Natural killer cell (primary cell): ENCODE measurements at places on chromosomes 5 and 9.

DNA sequence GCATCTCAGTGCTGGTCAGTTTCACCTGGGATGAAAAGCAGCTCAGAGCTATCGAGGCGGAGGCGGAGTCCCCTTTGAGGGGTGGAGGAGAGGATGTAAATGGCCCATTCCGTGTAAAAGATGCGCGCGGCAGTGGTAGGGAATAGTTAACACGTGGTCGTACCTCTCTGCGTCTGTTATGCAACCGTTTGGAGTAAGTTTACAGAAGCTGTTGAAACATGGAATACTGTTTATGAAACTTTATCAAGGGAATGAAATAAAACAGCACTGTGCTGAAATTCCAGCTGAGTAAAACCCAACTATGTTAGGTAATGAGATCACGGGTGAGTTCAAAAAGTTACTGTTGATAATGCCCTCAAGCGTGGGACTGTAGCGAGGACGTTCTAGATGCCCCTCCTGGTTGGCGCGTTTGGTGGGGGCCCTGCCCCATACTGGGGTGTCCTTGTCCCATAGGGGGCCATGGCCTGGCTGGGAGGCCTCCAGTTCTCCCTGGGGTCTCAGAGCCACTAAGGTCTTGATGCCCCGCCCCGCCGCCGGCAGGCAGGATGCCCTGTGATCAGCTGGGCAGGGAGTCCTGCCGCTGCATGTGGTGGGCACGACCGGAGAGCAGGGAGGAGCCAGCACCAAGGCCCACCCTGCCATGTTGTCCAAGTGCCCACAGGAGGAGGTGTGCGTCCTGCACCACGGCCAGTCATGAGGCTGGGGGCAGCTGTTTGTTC is 90.9 kb downstream of the COL5A1 start:
- DNase-seq, result no peak

- DNase-seq, result no peak
These were observed 420.8 kb upstream of the ACTBL2 start for GRCh38 chr5:57903458-57903857.

DNA sequence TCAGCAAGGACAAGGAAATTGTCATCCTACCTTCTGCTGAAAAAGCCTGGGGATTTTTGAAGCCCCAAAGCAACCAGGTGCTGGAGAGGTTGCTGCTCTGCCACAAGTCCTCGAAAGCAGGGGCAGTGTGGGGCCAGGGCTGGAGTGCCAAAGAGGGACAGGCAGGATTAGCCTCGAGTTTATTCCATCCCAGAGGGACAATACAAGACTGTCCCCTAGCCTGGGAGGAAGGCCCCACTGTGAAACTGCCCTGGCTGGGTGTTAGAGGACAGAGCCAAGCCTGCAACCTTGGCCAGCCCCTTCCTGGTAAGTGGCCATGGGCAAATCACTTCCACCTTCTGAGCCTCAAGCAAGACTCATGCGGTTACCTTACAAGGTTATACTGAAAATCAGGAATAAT is 55.1 kb downstream of the WHRN start:
- no peak for DNase-seq

DNA sequence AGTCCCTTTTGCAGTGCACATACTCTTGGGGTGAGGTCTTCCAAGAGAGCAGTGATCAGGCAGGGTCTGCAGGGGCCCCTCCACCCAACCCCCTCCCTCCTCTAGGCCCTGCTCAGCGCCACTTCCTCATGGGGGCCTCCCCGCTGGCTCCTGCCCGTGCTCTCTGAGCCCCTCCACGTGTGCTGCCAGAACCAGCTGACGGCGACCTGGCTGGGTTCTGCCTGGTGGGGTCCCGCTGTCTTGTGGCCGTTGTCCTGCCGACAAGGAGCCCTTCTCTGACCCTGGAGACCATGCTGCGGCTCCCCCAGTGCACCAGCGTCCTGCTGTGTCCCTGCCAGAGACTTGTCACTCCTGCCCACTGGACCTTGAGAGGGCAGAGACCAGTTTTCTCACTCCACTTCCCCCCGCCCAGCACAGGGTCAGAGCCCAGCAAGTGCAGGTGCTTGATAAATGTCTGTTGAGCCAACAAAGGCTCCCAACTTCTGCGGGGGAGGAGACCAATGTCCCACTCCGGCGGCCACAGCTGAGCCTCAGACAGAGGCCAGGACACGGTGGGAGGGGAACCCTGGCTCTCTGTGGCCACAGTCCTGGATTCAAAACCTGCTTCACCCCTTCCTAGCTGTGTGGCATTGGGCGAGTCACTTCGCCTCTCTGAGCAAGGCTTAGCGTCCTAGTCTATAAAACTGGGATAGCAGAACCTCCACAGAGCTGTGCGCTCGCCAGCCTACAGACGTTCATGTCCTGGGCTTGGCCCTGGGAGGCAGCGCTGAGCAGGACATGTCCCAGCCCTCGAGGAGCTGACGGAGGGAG is 24.8 kb downstream of the SARDH start:
- DNase-seq, result no peak

DNA sequence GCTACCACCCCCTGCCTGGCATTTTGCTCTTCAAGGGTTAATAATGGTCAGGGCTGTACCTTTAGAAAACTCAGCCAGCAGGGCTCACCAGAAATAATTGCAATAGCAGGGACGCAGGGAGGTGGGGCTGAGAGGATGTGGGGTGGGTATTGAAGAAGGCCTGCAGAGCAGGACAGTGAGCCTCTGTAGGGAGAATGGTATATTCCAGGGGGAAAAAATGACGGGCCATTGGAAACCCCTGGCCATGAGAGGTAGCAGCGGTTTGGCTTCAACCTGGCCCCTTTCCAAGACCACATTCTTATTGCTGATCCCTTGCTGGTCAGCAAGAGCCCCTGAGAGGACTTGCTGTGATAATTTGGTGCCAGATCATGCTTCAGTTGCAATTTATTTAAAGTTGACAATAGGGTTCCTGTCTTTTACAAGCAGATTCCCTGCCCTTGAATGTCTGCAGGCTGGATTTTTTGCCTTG is 36.7 kb upstream of the CTNNA1 start:
- DNase-seq, result no peak

GRCh38 chr5:138874771-138875551 is at the start of gene LRRTM2:
TSS of gene LRRTM2 (minus strand) at chr5:138875335. CDS start at chr5:138874911, 424 bp downstream.
- no peak for DNase-seq

DNA sequence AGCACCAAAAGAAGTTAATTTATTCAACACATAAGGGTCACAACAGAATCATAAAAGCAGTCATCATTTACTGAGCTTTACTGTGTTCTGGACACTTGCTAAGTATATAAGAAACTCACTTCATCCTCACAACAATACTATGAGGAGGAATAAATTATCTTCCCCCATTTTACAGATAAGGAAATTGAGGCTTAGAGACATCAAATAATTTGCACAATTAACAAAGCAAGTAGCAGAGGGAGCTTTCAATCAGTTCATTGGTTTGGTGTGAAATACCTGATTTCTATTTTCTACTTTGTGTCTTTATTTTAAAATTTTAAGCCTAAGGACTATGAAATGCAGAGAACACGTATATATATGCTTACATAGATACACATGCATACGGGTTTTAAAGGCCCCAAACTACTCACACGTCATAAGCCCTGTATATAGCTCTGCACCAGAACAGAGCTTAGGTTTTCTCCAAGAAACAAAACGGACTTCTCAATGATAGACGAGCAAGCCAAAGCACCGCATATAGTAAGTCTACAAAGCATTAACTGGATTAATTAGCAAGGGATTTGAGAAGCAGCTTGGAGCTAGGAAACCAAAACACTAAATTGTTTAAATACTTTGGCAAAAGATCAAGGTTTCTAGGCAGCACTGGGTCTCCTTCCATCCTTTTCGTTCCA is 95.6 kb downstream of the DENND1A start:
- no peak for DNase-seq

DNA sequence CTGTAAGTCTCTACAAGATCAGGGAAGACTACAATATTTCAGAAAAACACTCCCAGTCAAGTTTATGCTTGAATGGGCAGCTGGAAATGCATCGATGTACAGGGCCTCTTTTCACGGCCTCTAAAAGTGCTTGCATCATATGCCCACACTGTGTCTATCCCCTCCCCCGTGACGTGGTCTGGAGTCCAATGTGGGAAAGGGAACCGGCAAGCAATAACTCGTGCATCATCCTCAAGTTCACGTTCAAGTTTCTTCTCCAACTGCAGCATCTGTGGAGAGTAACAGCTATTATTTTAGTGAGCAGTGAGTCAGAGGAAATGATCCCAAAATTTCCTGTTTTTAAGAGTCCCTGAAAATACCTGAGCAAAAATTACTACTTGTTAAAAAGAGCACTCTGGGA is 22.3 kb downstream of the ATPSCKMT start:
- DNase-seq, result no peak

DNA sequence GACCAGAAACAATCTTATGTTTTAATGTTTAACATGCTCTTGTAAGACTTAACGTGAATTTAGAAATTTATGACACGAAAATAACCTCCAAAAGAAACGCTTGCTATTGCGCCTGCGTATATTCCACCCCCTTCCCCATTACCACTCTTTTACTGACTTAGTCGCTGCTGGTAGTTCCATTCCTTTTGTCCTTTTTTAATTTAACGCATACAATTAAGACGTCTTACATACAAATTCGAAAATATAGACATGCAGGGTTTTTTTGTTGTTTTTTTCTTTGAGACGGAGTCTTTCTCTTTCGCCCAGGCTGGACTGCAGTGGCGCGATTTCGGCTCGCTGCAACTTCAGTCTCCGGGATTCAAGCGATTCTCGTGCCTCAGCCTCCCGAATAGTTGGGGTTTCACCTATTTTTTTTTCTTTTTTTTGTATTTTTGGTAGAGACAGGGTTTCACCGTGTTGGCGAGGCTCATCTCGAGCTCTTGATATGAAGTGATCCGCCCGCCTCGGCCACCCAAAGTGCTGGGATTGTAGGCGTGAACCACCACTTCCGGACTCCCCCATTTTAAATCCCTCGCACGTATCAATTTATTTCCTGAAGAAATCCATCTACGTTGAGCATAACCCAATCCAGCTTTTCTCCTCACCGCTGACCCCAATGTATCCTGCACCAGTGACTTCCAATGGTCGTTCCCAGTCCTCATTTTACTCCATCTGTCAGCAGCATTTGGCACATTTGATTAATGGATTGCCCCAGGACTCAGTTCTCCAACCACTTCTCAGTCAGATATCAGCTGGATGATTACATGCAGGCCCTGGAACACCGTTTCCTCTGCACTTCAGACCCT is 684 bp upstream of the MED7 start:
- DNase-seq, result peak; percentile 71

DNA sequence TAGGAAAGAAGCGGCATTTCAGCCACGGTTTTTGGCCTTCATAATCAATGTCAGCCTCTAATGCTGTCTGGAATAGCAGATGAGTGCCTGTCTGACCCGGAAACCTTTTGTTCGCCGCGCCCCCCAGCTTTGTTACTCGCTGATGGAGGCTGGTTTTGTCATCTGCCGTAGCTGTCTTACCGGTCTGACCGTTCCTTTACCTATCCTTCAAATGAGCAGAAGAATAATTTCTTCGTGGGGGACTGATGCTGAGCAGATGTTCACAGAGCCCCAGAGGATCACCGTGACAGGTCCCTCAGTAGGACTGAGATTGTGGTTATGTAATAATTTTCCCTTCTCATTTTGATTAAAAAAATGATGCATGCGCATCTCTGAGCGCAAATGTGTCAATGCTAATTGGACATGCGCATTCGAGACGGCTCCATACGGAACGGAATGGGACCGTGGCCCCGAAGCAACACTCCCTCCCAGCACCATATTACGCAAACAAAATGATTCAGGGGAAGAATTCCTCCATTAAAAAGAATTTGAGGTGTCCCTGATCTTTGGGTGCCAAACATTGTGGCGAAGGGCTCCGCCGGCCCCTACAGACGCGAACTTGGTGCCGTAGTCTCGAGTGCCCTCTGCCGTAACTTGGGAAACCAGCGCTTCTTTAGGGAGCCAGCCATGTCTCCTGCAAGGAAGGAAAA is 27.6 kb downstream of the TLX3 start:
- DNase-seq, result peak; percentile 55

GRCh38 chr5:147750065-147750464 is 32.5 kb downstream of the JAKMIP2 start:
- no peak for DNase-seq

- DNase-seq, result no peak
These were observed 146.4 kb downstream of the GABRB2 start for GRCh38 chr5:161399996-161400562.

- DNase-seq, result no peak
These were observed 79.2 kb downstream of the C9orf152 start for GRCh38 chr9:110128664-110129329.

- no peak for DNase-seq
These were observed 2.5 kb downstream of the ARHGAP26 start for GRCh38 chr5:142772446-142773293.

- no peak for DNase-seq
These were observed 16.1 kb downstream of the IFNE start for GRCh38 chr9:21465859-21466518.

DNA sequence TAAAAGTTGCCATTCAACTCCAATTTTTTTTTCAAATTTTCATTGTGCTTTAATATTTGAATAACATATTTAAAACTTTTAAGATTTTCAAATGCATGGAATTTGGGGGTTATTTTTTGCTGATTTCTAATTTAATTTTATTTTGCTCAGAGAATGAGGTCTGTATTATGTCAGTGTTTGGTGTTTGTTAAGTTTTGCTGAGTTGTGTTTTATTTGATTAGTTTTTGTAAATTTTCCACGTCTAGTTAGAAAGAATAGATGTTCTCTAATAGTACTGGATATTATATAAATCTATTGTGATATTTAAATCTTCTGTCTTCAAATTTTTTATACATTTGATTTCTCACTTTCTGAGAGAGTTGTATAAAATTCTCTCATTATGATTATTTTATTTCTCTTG is 145.9 kb downstream of the MACIR start:
- no peak for DNase-seq

GRCh38 chr9:108751369-108751768 is 104.4 kb downstream of the ACTL7B start:
- DNase-seq, result no peak

DNA sequence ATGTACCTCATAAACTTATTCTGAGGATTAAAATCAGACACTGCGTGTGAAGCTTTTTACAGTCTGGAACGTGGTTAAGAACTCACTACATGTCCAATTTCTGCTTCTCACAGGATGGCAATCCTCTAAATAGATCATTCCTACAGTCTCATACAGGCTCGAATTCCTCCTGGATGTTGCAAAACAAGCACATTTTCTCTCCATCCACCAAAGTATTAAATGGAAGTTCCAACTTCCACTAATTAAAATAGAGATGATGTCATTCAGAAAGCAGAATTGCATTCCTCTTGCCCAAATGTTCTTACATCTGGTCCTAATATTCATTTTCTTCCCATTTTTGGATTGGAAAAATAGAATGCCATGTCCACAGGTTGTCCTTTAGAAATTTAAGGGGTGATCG is 145.5 kb upstream of the PCA3 start:
- no peak for DNase-seq

- DNase-seq, result no peak
These were observed 9.2 kb downstream of the PTPN3 start for GRCh38 chr9:109488791-109489492.

DNA sequence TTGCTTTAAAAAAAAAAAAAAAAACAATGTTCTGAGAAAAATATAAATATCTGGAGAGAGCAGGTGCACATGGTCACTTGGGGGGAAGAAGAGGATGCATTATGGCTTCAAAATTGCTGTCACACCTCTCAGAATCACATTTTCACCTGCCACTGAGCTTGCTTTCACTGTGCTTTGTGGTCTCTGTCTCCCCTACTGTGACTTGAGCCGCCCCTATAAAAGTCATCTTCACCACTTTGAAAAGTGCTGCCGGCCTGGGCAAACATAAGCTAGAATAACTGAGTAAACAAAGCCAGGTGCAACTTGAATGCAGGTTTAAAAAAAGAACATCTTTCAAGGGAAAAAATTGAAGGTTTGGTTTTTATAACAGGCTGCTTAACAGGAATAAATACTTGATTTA is 368.1 kb upstream of the GRIA1 start:
- DNase-seq, result no peak
